NCI-H748 treated with DMSO at 0.1 percent for 48 hours (cell line): ENCODE measurements at places on chromosomes 3 and 15.
A peak's percentile ranks its signal among the peaks of the same experiment; 100 is the strongest.

DNA sequence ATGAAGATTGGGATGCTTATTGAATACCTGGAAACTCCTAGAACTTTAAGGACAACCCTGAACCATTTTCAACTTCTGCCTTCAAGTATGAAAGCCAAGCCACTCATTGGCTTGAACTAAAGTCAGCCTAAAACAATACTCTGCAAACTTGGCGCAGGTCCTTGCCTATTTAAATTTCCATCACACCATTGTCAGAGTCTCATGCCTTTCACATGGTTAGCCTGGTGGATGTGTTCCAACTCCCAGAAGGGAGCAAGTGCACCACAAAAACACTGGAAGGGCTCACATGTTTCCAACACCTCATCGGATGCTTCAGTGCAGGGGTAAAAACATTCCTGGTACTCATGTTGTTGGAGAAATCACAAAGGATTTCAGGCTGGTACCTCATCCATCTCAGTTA lies 511.6 kb upstream of the MDFIC2 start:
- DNase-seq, result no peak

DNA sequence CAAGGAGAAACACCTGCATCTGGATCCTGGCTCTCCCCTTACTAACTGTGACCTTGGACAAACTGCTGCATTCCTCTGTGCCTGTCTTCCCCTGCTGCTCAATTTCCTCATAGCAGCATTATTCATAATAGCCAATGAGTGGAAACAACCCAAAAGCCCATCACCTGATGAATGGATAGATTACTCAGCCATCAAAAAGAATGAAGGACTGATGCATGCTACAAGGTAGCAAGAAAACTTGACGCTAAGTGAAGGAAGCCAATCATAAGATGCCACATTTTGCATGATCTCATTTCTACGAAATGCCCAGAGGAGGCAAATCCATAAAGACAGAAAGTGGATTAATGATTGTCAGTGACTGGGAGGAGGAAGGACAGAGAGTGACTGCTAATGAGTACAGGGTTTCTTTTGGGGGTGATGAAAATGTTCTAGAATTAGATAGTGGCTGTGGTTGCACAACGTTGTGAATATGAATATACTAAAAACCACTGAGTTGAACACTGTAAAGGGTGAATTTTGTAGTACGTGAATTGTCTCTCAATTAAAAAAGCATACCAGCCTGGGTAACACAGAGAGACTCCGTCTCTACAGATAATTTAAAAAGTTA lies 11.2 kb downstream of the IGDCC4 start:
- DNase-seq, result no peak

GRCh38 chr3:196599734-196600128 lies 31.3 kb downstream of the FBXO45 start:
- DNase-seq, result no peak

GRCh38 chr3:177337541-177338331 lies 140.5 kb upstream of the TBL1XR1 start:
- DNase-seq, result no peak

GRCh38 chr3:144324076-144324475 lies 352.5 kb downstream of the DIPK2A start:
- peak; percentile 4 for DNase-seq

DNA sequence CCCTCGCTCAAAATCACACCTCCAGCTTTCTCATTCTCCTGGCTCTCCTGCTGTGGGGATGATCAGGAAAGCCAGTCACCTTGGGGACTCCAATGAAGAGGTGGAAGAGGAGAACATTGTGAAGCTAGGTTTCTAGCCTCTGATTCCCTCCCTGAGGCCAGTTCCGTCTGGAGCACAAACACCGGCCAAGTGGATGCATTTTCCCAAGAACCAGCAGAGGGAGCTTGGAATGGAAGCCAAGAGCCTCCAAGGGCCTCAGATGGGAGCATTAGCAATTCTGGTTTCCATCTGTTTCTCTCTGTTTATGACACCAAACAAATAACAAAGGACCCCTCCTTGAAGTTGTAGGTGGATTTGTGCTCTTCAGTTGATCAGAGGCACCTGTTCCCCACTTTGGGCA lies 40.6 kb upstream of the NMNAT3 start:
- DNase-seq, result no peak

DNA sequence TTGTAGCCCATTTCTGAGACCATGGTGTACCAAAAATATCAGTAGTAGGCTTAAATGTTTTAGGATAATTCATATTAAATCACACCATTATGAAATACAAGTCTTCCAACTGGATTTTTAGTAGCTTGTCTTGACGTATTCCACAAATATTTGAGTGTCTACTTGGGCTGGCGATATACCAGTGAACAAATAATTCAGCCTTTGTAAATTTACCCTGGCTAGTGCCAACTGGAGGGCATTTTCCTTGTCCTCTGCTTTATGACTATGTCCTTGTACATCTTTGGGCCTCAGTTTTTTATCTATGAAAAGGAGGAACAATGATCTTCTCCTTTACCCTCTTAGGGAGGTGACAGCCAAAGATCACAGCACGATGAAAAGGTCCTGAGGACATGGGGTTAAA lies 114.8 kb downstream of the FRMD4B start:
- DNase-seq, result no peak

- no peak for DNase-seq
These were observed 66.3 kb downstream of the ATP2B2 start for GRCh38 chr3:10438902-10439610.

GRCh38 chr15:41966414-41966812 lies 5.9 kb downstream of the EHD4 start:
- no peak for DNase-seq

DNA sequence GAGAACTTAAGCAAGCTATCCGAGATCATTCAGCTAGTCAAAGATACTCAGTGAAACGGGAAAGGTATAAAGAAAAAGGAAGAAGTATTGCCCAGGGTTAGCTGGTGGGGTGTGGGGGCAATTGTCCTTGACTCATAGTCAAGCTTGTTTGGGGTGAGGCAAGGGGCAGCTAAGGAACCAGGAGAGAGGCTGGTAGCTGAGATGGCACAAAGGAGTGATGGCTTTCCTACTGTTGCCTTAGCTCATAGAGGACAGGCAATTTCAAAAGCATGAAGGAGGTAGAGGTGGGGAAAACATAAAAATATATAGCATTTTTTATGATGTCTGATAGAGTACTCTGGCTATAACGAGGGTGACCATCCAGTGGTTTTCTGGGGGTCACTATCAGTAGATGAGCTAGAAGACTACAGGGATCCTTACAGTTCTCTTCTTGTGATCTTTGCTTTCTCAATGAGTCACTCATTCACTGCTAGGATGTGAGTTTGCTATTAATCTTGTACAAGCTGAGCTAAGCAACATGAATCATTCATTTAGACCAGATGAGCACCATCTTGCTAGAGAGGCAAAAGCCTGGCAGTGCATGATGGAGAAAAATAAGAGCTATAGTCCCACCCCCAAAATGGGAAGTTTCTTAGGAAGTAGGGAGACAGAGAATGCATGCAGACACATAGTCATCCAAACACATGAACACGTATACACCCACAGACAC lies 207.1 kb upstream of the PFN2 start:
- DNase-seq, result no peak

DNA sequence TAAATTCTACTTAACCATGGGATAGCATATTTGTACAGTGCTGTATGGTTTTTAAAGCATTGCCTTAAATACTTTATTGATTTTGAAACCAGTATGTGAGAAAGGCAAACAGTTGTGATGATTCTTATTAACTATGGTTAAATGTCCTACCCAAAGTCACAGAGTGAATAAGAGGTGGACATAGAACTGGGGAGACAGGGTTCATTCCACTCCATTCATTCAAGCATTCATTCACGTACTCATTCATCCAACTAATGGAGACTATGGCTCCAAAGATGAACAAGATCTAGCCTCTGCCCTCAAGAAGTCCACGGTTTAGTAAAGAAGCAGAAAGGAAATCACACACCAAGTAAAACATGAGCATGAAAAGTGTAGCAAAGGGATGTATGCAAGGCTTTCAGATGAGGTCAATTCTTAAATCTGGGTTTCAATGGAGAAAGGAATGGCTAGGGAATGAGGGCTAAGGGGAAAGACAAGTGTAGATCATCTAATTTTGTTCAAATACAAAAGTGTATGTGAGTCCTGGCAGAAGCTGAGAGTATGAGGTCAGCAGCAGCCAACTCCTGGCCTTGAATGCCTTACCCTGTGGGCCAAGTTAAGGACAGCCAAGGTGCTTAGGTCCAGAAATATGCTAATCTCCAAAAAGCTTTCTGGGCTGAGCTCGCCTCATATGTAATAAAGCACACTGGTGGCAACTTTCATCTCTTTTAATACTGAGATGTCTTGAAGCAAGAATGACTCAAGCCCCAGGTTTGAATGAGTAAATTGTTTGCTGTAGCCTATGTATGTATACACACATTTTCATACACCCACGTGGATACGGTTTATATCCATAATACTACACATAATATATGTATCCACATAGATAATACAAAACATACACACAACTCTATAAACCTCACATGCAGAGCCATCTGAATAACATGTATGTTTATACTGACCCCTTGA lies 4.3 kb downstream of the TNIK start:
- DNase-seq, result no peak

- no peak for DNase-seq
These were observed 11.6 kb downstream of the RPL15 start for GRCh38 chr3:23928524-23928923.

DNA sequence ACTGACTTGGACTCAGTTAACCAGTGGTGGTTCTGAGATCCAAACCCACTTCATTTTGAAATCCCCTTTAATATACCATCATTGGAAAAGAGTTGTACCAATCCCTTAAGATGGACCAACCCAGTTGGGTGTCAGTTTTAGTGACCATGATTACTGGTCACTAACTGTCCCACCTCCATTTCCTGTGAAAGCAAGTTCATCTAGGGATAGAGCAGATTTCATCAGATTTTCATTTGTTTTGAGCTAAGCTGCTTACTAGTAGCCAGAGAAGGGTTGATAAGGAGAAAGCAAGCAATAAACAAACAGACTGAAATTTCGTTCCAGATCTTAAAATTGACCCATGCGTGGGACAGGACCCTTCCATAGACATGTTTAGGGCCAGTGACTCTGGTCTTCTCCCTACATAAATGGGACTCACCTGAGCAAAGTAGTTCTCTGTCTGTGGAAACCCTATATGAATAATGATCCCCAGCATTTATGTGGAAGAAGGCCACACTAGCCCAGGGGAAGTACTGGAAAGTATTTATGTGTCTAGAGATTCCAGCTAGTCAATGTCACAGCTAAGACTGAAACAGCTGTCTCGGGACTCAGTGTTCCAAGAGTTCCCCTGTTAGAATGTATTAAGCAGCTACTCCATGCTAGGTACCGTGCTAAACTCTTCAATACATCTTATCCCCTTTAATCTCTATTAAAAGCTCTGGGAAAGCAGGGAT lies 196.0 kb upstream of the BCL6 start:
- DNase-seq, result no peak

GRCh38 chr3:5729852-5730251 lies 542.3 kb downstream of the EDEM1 start:
- no peak for DNase-seq

- no peak for DNase-seq
These were observed 48.8 kb upstream of the SRGAP3 start for GRCh38 chr3:9298236-9298635.

- DNase-seq, result no peak
These were observed 21.3 kb downstream of the RTF1 start for GRCh38 chr15:41438206-41438605.

DNA sequence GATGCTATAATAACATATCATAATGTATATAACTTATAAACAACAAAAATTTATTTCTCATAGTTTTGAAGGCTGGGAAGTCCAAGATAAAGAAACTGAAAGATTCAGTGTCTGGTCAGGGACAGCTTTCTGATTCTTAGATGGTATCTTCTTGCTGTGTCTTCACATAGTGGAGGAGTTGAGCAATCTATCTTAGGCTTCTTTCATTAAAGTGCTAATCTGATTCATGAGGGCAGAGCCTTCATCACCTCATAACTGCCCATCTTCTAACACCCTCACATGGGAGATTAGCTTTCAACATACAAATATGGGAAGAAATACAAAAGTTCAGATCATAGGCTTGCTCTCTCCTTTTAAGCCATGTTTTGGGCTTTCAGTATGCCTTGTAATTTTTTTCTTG lies 774.8 kb upstream of the EPHA6 start:
- DNase-seq, result no peak

DNA sequence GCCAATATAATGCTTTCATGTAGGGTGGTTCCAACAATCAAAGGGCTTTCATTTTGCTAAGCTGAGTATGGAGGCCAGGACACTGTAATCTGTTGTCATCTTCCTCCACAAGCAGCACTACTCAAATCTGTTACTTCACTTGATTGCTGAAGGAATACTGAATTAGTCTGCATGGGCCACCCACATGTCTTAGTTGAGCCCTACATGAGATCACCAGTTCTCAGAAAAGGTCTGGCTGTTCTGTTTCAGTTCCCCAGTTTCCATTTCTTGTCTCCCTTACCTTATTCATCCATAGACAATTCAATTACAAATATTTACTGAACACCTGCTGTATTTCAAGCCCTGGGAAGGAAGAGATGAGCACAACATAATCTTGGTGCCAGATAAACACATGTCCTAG lies 119.2 kb downstream of the FHIT start:
- DNase-seq, result no peak

- DNase-seq, result no peak
These were observed 56.5 kb downstream of the ATP13A4 start for GRCh38 chr3:193498215-193498614.

- DNase-seq, result no peak
These were observed 164.3 kb downstream of the CACNA1D start for GRCh38 chr3:53658613-53659193.

DNA sequence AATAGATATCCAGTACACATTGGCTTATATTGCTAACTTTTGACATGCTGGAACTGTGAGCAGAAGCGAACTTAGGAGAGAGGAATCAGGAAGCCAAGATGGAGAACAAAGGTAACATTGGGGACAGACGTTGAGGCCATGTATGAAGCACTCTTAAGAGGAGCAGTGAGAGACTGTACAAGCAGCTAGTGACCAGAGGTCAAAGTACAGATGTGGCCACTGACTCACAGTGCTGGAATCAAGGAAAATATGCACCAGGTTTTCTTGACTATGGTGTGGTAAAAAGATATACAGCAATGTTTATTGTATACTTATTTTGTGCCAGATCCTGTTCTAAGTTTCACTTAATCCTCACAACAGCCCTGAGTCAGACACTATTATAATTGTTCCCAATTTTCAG lies 2.0 kb upstream of the IL20RB start:
- DNase-seq, result no peak

DNA sequence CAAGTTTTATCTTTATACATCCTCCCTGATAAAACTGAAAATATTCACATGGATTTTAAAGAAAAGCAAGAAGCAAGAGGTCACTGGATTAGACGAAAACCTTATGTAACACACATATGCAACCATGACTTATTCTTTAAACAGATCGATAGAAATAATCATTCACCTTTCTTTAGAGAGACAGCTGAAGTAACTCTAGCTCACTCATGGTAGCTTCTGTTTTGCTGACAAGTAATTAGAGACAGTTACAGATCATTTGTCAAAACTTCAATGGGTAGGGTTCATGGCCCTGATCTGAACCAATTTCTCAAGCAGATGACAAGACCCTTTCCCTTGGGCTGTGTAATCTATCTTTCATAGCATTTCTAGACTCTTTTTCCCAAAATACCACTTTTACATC lies 74.5 kb downstream of the PLCH1 start:
- DNase-seq, result no peak

- DNase-seq, result peak; percentile 18
These were observed 213.2 kb upstream of the IL12A start for GRCh38 chr3:159775372-159775961.

GRCh38 chr3:129596194-129597086 lies 10.0 kb downstream of the PLXND1 start:
- no peak for DNase-seq

- DNase-seq, result no peak
These were observed 399.4 kb upstream of the ATP11B start for GRCh38 chr3:182393830-182394367.
